ENCODE measurements at places on chromosomes 4 and X.

DNA sequence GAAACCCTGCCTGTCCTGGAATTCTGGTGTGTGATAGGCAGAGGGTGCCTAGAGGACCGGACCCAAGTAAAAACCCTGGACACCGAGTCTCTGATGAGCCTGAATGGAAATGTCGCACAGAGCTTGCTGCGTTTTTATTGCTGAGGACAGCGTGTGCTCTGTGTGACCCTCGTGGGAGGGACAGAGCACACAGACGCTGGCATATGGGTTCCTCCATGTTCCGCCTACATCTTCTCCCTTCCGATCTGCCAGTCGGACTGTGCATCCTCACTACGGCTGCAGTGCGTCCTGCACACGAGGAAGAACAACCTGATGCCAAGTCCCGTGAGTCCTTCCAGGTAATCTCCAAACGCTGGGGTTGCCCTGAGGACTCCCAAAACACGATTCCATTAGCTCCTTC is 68.3 kb downstream of the AFAP1 start:
- no peak for DNase-seq

DNA sequence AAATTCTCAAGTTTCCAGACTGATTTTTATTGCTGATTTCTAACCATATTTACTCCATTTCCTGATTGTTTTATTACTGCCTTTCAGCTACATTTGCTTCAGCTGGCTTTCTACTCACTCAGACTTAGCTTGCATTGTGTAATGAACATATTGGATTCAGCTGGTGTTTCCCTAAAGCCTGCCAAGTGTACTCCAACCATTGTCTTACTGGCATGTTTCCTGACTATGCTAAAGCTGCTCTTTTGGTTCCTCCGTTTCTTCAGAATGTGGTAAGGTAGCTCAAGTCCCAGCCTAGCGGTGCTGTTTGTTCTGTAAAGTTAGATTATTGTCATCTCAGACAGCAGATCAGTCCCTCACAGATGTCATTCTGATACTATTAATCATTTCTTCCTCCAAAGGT is 53.1 kb upstream of the GLRA2 start:
- DNase-seq: no peak

DNA sequence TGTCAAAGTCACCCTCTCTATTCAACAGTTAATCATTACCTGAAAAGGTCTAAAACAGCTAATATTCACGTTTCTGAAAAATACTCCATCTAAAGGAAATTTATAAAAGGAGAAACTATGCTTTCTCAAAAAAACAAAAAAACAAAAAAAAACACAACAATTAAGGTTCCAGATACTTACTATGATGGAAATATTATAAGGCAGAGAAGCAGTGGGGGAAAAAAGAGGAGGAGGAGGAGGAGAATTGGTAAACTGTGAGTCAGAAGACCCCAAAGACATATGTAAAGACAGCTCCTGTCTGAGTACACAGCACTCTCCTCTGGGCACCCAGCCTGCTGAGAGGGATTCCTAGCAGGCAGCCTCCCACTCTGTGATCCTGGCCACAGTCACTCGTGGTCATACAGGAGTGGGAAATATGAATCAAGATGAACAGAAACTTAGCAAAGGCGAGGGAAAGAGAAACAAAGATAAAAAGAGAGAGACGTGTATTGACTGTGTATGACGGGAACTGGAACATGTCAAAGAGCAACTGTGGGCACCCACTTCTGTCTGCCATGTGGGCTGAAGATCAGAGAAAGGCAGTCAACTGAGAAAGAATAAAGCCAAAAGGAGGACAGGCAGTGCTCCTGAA is 12.5 kb downstream of the KLHL15 start:
- DNase-seq: no peak

- no peak for DNase-seq
Measured at GRCh38 chr4:48986654-48987164, 634 bp downstream of the CWH43 start.

DNA sequence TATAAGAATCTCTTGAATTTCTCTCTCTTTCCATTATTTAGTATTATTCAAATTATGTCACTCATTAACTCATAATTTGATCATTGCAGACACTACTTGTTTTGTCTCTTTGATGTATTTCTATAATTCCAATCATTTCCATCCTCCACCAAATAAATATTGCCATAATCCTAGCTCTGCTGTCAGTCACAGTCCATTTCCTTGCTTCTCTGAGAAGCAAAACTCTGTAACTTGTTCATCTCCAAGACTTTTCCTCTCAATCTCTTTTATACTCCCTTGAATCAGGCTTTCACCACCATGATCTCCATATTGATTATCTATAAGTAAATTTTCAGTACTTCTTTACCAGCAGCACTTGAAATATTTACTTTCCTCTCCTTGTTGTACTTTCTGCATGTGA is 135.9 kb downstream of the SCLT1 start:
- no peak for DNase-seq

- no peak for DNase-seq
Measured at GRCh38 chrX:19629541-19629940, 114.2 kb upstream of the MAP3K15 start.

DNA sequence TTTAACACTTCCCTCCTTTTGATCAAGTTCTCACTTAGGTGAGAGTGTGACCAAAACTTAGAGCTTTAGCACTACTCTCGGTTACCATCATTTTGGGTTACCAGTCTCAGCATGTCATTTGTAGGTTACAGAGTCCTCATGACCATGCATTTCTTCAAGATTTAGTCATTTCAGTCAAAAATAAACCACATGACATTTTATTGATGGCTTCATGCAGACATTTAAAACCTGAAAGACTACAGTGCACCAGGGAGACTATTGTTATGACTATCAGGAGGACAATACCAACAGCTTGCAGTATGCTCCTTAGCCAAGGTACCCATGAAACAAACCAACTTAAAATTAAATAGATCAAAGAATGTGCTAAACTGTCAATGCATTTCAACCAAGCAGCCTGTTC is 498.1 kb upstream of the FSTL5 start:
- no peak for DNase-seq

DNA sequence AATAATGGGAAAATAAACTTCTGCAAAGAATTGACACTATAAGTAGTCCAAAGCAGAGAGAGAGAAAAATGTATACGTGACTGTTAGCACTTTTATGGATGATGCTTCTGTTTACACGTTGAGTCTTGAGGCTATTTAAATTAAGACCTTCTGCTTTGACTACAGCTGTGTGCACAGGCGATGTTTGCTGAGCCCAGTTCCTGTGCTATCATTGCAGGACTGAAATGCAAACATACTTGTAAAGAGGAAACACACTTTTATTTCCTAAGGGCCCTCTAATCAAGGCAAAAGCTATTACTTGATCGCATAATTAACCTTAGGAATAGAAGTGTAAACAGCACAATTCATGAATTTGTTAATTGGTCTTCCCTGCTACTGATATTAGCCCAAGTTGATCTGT is 226.9 kb downstream of the FBXW7 start:
- no peak for DNase-seq

- no peak for DNase-seq
Measured at GRCh38 chrX:153634236-153634635, 12.8 kb upstream of the DUSP9 start.

- no peak for DNase-seq
Measured at GRCh38 chr4:8245884-8246833, 23.4 kb upstream of the HTRA3 start.

GRCh38 chrX:149208307-149208706 is 296.8 kb downstream of the IDS start:
- DNase-seq: no peak

GRCh38 chrX:11944501-11944900 is 186.5 kb downstream of the MSL3 start:
- no peak for DNase-seq

- DNase-seq: no peak
Measured at GRCh38 chr4:15197005-15197404, 194.7 kb downstream of the CPEB2 start.

DNA sequence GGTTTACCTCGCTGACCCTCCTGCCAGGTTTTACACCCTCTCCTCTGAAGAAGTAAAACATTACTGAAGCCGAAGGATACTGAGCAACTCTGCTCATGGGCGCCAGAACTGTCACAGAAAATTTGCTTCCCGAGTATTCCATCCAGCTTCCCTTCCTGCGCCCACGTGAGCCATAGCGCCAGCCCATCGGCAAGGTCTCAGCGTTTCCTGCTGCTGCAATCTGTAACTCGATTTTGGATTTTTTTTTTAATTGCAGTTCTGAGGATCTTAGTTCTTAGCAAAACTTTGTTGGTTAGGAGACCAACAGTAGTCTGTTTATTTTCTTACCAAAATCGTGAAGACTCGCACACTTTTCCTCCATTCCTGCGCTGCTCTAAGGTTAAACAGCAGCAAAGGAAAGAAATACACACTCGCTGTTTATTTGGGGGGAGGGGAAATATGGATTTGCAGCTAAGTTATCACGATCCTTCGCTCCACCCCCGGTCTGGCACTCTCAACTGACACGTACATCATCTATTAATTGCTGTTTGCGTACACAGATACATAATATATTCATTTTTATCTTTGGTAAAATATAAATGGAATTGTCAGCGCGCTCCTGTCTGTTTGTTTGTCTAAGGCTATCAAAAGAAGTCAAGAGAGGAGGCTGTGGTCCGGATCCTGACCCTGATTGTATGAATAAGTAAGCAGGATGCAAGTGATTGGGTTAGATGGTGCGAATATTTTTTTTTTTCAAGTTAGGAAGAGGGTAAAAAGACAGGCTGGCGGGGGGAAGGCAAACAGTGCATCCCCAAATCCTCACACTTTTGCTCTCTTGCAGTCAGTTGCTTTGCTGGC is at the start of gene TLL1:
Gene TLL1 (plus strand): TSS at position 777 of the 837 bp plus-strand sequence. CDS start 668 bp downstream, outside the sequence.
- DNase-seq: no peak

DNA sequence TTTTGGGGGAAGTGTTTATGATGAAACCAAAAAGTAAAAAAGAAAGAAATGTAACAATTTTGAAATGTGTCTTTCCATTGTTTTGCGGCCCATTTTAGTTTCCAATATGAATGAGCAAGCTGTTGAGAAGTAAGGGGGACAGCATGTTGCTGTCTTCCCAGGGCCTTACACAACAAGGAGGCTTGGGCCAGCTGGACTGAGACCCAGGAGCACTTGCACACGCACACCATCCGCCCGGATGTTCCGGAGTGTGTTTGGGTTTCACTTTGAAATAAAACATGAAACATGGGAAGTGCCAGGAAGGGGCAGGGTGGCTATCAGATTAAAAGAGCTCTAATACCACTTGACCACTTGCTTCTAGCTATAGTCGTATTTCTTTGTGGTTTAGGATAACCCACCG is 144.4 kb downstream of the NHS start:
- DNase-seq: peak; percentile 67

DNA sequence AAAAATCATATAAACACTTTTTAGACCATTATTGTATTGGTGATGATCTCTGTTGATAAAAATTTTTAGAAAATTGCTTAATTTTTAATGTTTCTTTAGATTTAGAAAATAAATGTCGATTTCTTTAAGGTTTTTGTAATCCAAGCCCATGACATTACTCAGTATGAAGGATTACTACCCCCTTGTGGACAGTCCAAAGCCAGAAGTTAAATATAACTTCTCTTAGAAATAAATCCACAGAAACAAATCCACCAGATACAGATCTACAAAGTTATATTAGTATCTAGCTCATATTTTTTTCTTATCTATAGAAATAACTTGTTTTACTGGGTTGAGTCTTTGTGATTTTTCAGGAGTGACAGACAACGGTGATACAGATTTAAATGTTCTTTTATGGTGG is 18.9 kb downstream of the TIFA start:
- no peak for DNase-seq

GRCh38 chrX:133745349-133745748 is 240.0 kb downstream of the GPC3 start:
- no peak for DNase-seq

DNA sequence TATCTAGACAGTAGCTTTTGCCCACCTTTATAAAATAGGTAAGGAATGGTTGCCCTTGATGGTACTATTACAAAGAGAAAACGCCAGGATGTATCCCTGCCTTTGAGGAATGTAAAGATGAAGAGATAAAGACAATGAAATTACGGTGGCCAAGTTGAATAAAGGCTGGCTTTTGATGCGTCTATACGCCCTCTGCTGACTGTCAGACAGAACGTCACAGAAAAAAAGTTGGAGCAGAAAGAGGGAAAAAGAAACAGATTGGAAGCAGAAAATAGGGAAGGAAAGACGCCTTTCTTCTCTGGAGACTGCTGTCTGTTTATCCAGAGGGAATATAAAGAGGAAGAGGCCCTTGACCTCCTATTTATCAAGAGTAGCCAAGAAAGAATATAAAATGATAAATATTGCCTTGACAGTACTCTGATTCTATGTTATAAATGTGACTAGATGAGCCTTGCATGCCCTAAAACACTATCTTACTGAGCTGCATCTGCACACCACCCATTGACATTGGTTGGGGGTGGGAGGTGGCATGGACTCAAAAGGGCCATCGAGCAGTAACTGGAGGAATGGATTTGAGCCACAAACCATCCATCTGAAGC is 30.6 kb downstream of the PCDH19 start:
- DNase-seq: no peak

GRCh38 chrX:44908153-44908552 is 35.2 kb downstream of the KDM6A start:
- DNase-seq: no peak

DNA sequence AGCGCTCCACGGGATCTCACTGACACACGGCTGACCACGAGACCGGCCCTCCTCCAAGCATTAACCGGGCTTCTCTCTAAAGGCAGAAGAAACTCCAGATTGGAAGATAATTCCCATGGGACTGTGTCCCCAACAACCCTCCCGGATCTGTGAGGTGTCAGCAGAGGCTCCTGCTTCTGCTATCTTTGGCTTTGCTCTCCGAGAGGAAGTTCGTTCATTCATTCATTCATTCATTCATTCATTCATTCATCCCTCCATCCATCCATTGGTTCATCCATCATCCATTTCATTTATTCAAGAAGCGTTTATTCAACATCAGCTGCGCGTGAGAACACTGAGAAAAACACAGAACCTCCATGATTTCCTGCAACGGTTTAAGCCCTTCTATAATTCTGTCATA is 11.5 kb downstream of the ADRA2C start:
- no peak for DNase-seq

DNA sequence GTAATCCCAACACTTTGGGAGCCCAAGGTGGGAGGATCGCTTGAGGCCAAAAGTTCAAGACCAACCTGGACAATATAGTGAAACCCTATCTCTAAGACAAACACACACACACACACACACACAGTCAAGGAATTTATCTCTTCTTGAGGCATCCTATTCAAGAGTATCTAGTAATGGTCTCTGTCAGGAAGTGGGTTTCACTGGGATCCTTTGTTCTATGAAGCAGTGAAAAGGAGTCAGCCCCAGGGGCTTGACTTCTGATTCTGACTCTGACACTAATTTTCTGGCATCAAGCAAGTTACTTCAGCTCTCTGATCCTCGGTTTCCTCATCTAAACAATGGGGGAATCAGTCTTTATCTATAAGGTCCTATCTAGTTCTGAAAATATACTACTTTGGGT is 34.8 kb downstream of the UTP14A start:
- no peak for DNase-seq

- no peak for DNase-seq
Measured at GRCh38 chr4:11765849-11766453, 337.3 kb upstream of the HS3ST1 start.

All from ovary (tissue), 10 donors.